CD4-positive, alpha-beta T cell treated with Interleukin-6 for 4 hours (primary cell): ENCODE measurements at places on chromosomes 4 and X.

DNA sequence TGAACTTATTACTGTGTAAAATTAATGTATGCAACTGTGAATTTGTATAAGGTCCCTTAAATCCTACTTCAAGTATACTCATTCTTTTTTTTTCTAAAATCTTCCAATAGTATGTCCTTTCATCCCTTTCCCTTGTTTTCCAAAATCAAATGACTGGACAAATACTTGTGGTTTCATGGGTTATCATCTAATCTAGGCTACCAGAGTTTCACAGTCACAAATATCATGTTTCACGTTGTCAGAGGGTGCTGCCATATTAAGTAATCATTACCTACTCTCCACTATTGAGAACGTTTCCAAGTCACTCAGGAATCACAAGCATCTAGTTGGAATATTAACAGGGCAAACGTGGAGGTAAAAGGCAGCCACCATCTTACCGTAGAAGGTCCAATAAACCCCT lies 1235.0 kb upstream of the TENM3 start:
- no peak for DNase-seq

DNA sequence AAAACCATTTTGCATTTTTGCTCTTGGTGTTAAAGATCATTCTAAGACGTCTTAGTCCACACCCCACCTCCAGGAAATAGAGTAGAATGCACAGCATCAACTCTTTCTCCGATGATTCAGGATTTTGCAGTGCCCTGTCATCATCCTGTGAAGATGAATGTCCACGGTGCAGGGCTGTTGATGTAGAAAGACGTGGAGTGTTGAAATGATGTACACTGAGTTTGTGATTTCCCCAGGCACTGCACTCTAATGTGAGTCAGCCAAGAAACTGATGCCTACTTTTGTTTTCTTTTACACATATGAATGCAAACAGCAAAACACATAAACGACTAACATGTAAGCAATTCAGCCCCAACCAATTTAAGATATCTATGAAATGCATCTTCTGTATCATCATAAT lies 10.5 kb downstream of the LGI2 start:
- DNase-seq, result no peak

DNA sequence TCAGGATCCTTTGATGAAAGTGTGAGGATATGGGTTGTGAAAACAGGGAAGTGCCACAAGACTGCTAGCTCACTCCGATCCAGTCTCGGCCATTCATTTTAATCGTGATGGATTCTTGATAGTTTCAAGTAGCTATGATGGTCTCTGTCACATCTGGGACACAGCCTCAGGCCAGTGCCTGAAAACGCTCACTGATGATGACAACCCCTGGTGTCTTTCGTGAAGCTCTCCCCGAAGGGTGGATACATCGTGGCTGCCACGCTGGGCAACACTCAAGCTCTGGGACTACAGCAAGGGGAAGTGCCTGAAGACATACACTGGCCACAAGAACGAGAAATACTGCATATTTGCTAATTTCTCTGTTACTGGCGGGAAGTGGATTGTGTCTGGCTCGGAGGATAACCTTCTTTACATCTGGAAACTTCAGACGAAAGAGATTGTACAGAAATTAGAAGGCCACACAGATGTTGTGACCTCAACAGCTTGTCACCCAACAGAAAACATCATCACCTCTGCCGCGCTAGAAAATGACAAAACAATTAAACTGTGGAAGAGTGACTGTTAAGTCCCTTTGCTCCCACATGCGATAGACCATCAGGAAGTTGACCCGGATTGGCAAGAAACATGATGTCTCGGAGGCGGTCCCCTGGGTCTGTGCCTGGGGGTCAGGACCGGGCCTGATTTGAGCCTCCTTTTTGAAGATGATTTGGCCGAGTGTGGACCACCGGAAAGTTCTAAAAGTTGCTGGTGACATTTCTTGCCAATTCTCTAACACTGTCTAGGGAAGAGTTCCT lies 22.2 kb downstream of the LIAS start:
- no peak for DNase-seq

GRCh38 chrX:110806145-110806544 lies 10.5 kb upstream of the CHRDL1 start:
- DNase-seq, result no peak

DNA sequence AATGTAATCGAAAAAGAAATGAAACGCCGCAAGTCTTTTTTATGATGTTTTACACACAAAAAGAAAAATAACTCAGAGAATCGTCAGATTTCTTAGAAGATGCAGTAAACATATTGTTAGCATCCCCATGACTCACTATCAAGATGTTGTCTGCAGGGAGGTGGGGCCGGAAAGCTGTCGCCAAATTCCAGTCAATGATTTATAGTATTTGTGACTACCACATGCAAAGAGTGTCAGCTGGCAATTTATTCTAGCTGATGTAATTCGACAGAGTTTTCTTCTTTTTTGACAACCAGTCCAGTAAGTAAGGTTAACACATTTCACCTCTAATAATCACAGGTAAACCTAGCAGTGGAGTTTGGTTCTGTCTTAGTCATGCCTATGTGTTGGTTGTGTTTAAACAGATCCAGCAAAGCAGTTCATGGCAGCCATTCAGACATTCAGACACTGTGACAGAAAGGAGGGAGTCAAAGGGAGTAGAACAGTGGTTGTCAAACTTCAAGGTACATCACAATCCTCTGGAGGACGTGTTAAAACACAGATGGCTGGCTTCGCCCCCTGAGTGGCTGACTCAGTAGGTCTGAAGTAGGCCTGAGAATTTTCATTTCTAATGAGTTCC lies 19.8 kb upstream of the PPP1R2C start:
- DNase-seq, result no peak

DNA sequence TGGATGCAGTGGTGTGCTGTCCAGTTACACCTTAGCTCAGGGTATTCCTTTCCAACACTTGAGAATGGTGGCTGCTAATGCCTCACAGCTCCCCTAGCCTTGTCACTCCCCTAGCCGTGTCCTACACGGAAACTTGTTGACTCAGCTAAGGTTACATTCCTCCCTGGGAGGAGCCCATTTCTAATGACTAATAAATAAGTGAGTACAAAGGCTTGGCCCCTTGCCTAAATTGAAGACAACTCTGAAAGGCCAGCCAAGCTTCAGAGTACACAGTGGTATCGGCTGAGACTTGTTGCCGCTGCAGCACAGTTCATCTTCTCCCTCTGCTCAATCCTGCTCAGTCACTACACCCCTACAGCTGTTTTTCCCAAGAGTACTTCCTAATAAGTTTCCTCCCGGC lies 21.2 kb upstream of the SLC25A31 start:
- no peak for DNase-seq

GRCh38 chrX:119942831-119943184 lies 743 bp downstream of the NKAP start:
- DNase-seq, result no peak

- DNase-seq, result no peak
These were observed 116.1 kb downstream of the CNKSR2 start for GRCh38 chrX:21490341-21490740.

DNA sequence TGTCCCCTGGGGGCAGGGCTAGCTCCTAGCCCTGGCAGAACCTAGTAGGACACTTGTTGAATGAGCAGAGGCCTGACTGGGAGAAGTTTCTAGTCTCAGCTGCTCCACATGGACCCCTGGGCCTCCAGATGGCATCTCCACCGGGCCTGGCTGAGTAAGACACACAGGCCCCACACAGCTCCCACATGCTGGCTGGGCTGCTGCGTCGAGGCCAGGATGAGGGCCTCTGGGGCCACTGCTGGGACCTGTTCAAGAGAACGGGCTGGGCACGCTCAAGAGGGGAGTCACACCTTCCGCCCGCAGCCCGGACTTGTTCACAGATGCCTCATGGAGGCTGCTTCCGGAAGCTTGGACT lies 4.2 kb upstream of the HGFAC start:
- DNase-seq, result no peak

GRCh38 chrX:132022967-132023895 lies at the start of gene STK26:
Gene STK26 (plus strand): TSS chrX:132023302. CDS start chrX:132023618, 316 bp downstream.
- DNase-seq, result peak; percentile 81

DNA sequence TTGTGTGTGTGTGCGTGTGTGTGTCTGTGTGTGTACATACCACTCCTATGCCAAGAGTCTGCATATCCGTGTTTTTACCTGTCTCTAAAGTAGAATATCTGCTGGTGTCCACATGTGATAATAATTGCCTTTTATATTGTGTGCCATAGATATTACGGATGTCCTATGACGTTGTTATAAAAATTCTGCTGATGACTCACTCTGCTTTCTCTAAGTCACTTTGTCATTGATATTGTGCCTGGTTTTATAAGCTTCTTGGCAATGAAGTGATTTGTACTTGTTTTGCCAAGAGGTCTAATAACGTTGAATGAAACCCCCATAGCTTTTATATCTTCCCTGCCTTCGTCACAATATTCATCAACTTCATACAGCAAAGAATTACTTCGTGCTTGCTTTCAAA lies 102.6 kb upstream of the C1GALT1C1 start:
- no peak for DNase-seq

GRCh38 chr4:169117591-169118081 lies 107.6 kb upstream of the CBR4 start:
- no peak for DNase-seq

- no peak for DNase-seq
These were observed 127.4 kb upstream of the ANKRD50 start for GRCh38 chr4:124839786-124840390.

- no peak for DNase-seq
These were observed 52.7 kb downstream of the DCLK2 start for GRCh38 chr4:150130933-150131332.

- DNase-seq, result no peak
These were observed 52.4 kb downstream of the EDNRA start for GRCh38 chr4:147533331-147533730.

- no peak for DNase-seq
These were observed 518 bp downstream of the ARMCX1 start for GRCh38 chrX:101550751-101551379.

DNA sequence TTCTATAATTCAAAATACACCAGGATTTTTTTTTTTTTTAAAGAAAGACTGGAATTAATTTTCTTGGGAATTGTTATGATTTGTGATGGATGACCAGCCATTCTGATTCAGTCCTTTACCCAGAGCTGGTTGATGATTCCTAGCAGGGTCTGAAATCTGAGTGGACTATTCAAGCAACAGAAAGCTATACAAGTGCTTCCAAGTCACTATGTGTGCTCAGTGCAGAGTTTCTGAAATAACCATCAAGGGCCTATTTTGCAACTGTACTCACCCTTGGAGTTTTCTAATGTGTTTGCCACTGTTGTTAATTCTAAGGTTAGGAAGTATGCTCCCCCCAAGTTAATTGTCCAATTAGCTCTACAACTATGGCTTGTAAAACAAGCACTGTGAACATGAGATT lies 137.7 kb upstream of the RAPGEF2 start:
- no peak for DNase-seq

GRCh38 chrX:22012051-22012450 lies 20.1 kb upstream of the PHEX start:
- no peak for DNase-seq

- no peak for DNase-seq
These were observed 196.6 kb upstream of the AGA start for GRCh38 chr4:177638871-177639270.

DNA sequence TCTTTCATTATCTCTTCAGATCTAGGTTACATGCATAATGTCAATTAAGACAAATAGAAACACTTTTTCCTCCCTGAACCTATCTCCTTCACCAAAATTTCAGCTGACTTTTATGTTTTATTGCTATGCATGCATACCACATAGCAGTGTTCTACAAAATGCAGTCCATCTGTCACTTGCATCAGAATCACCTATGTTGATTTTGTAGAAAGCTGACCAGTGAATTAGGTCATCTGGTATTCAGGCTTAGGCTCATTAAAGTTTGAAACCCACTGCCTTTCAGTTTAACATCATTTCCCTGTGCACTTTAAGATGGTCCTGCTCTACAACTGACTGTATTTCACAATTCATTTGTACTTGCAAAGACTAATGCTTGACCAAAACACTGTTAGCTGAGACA lies 277.9 kb downstream of the CFAP299 start:
- no peak for DNase-seq

DNA sequence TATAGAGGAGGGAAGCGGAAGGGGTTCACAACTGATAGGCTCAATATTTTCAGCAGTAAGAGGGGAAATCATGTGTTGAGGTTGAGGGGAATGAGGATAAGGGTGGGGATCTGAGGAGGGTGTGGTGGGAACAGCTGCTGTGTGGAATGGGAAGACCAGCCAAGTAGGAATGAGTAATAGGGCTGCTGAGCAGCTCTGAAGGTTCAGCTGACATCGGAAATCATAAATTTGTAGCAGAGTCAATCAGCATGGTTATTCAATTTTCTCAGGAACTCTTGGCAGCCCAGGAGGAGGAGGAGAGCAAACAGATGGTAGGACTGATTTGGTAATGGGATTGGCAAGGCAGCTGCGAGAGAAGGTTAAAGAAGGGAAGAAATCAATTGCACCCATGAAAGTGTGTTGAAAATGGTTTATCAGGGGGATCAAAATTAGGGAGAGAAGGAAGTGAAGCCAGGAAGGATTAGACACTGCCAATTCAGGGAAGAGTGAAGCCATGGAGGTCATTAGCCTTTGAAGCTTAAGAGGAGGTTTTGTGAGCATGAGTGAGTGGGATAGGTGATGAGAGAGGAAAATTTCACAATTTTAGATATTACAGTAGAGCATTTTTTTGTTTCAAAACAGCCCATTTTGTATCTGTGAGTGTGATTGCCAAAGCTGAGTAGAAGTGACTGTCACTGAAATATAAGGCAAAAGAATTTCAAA lies 82.6 kb downstream of the PCDH7 start:
- no peak for DNase-seq

GRCh38 chr4:71406459-71406963 lies 67.7 kb downstream of the SLC4A4 start:
- no peak for DNase-seq

- no peak for DNase-seq
These were observed 3.3 kb downstream of the ADGRL3 start for GRCh38 chr4:61203436-61203790.

GRCh38 chrX:70553516-70553915 lies 108.9 kb downstream of the DLG3 start:
- DNase-seq, result no peak

DNA sequence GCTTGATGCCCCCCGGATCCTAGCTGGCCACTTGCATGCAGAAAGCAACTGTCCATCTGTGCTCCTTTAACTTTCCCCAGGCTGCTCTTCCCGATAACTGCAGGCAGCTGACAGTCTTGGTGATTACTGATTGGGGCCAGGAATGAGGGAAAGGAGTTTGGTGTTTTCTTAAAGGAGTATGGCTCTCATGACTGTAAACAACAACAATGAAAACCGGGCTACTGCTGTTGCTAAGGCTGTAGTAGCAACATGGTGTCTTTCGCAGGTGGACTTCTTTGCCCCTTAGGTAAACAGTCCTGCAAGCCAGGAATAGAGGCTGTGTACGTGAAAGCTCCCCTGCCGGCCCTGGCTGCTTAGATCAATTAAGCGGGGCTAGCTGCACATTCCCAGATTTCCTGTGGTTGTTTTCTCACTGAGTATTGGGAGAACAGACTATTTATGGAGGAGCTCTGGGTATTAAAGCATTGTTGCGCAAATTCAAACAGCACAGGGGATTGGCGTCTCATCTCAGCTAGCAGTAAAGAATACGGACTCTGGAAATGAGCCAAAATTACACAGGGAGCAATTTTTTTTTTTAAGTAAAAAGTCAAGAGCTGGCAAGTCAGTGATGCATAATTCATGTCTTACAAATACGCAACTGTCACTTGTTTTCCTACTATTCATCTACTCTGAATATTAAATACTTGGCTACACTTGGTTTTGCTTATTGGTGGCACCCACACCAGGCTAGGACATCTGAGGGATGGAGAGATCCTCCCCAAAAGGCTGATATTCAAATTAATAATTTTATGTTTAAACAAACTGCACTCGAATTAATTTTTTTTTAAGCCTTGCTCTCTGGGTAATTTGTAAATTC lies 61.6 kb upstream of the NAP1L5 start:
- DNase-seq, result no peak

- no peak for DNase-seq
These were observed 111.2 kb downstream of the ELOVL6 start for GRCh38 chr4:110087070-110087708.

GRCh38 chr4:1802151-1802715 lies 9.1 kb downstream of the FGFR3 start:
- no peak for DNase-seq
